ENCODE measurements at places on chromosomes 6 and 20. TPM values are rescaled to one million over a fixed set of nuclear protein-coding genes. Genes with fewer than 3 reads are reported as not detected.

GRCh38 chr20:50885068-50885467 lies 46.2 kb downstream of the ADNP start:
- H3K4me1 ChIP-seq = no peaks in the 10 kb centered on the region
- DNase-seq = no peak
- H3K4me3 ChIP-seq = no peak overlapping the region
- no peak overlapping the region for H3K27ac ChIP-seq

GRCh38 chr20:60214901-60215815 lies 256.9 kb downstream of the CDH26 start:
- H3K4me3 ChIP-seq = no peak overlapping the region
- no peaks in the 10 kb centered on the region for H3K27me3 ChIP-seq
- H3K36me3 ChIP-seq = no peaks in the 10 kb centered on the region
- DNase-seq = peak; percentile 30

Gene HCK
- total RNA-seq = 4.9 TPM

Gene MDFI
- 77.4 TPM for total RNA-seq

DNA sequence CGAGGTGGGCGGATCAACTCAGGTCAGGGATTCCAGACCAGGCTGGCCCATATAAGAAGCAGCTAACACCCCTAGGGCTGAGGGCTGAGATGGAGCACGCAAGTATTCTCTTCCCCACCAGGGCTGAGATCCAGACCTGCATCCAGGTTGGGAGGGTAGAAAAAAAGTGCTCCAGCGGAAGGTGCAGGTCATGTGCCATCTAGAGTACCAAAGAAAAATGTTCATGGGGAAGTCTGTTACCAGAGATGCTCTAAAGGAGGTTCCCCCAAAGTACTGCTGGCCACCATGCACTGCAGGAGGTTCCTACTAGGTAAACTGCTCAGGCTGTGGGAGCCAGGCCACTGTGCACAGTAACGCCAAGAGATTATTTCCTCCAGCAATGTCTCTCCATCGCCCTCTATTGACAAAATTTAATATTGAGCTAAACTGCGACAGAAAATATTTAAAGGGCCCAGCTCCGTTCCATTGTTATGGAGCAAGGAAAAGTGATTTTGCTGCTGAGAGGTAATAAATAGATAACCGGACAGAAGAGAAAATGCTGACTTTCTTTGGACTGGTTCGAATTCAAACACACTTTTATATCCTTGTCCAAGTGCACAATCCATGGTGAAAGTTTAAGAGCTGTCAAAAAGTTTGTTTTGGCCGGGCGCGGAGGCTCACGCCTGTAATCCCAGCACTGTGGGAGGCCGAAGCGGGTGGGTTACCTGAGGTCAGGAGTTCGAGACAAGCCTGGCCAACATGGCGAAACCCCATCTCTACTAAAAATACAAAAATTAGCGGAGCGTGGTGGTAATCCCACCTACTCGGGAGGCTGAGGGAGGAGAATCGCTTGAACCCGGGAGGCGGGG lies 159.9 kb downstream of the OR2B2 start:
- H3K36me3 ChIP-seq = no peaks in the 10 kb centered on the region
- peak; percentile 95 for DNase-seq
- peak overlapping the region; percentile 97 for H3K4me3 ChIP-seq
- H3K27ac ChIP-seq = peak overlapping the region; percentile 98

DNA sequence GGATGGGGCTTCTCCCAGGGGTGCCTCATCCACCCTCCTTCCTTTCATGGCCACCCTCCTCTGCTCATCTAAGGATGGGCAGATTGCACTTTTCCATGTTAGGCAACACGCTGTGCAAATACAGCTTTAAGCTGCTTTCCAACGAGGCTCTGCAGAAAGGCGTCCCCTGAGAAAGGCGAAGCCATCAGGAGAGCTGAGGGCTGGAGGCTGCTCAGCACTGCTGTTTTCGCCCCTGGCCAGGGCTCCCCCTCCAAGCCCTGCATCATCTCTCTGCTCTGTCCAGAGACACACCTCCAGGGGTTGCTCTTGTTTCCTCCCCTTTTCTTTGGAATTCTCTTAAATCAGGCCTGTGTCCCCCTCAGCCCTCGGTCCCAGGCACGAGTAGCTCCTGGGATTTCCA lies 526.1 kb downstream of the CDH26 start:
- peaks cover 26% of the 10 kb centered on the region for H3K4me1 ChIP-seq
- peak; percentile 49 for DNase-seq
- no peak overlapping the region for H3K27ac ChIP-seq
- peaks cover 5% of the 10 kb centered on the region for H3K27me3 ChIP-seq

DNA sequence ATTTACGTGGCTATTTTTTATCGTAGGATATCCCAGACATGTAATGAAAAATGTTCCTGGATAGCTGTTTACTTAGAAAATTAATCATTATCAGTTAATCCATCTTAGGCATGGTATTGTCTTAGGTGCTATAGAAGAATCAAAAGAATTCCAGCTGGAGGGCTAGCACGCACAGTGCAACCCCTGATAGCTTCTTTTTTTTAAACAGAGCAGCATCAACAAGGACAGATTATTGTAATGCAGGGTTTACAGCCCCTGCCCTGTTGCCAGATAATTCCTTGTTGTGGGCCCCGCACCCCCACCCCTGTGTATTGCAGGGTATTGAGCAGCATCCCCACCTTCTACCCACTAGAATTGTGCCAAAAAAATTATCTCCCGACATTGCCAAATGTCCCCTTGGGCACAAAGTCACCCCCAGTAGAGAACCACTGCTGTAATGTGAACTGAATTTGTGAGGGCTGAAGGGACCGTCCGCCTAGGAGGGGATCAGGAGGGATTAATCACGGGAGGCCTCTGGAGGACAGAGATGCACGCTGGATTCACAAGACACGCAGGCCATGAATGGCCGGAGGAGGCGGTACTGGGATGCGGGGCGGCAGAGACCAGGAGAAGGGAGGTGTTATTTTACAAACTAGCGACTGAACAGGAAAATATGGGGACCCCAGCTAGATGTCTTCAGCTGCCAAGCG lies 174.6 kb downstream of the ZDHHC14 start:
- no peaks in the 10 kb centered on the region for H3K4me1 ChIP-seq
- no peak overlapping the region for H3K27ac ChIP-seq
- H3K4me3 ChIP-seq = no peak overlapping the region
- no peaks in the 10 kb centered on the region for H3K27me3 ChIP-seq
- no peak for DNase-seq

GRCh38 chr6:43797919-43798318 lies 27.9 kb downstream of the VEGFA start:
- no peaks in the 10 kb centered on the region for H3K36me3 ChIP-seq
- peaks cover 7% of the 10 kb centered on the region for H3K27me3 ChIP-seq
- no peak overlapping the region for H3K27ac ChIP-seq

Gene PI16
- 65.7 TPM for total RNA-seq

- H3K27me3 ChIP-seq = peaks cover 2% of the 10 kb centered on the region
- H3K4me3 ChIP-seq = no peak overlapping the region
- H3K4me1 ChIP-seq = no peaks in the 10 kb centered on the region
- no peaks in the 10 kb centered on the region for H3K36me3 ChIP-seq
- no peak overlapping the region for H3K27ac ChIP-seq
Observed at GRCh38 chr6:912871-913835, 220.2 kb upstream of the EXOC2 start.

Gene FAM217A
- not detected for total RNA-seq

Gene DOK5
- total RNA-seq = 15.9 TPM
